ENCODE measurements at places on chromosomes 6 and 20.

GRCh38 chr20:51796340-51796739 lies 6.0 kb downstream of the SALL4 start:
- no peak for DNase-seq

- no peak for DNase-seq
Measured at GRCh38 chr6:79440598-79440997, 96.6 kb downstream of the LCA5 start.

GRCh38 chr6:1363729-1364572 lies 25.4 kb upstream of the FOXF2 start:
- peak; percentile 50 for DNase-seq

DNA sequence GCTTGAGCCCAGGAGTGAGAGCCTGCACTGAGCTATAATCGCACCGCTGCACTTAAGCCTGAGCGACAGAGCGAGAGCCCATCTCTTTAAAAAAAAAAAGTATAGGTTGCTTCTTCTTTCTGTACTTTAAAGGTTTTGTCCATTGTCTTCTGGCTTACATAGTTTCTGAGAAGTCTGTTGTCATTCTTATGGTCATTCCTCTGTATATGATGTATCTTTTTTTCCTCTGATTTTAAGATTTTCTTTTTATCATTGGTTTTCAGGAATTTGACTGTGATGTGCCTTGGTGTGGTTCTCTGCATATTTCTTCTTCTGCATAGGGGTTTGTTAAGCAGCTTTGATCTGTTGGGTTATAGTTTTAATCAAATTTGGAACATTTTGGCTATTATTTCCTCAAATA lies 29.1 kb downstream of the QRSL1 start:
- no peak for DNase-seq

DNA sequence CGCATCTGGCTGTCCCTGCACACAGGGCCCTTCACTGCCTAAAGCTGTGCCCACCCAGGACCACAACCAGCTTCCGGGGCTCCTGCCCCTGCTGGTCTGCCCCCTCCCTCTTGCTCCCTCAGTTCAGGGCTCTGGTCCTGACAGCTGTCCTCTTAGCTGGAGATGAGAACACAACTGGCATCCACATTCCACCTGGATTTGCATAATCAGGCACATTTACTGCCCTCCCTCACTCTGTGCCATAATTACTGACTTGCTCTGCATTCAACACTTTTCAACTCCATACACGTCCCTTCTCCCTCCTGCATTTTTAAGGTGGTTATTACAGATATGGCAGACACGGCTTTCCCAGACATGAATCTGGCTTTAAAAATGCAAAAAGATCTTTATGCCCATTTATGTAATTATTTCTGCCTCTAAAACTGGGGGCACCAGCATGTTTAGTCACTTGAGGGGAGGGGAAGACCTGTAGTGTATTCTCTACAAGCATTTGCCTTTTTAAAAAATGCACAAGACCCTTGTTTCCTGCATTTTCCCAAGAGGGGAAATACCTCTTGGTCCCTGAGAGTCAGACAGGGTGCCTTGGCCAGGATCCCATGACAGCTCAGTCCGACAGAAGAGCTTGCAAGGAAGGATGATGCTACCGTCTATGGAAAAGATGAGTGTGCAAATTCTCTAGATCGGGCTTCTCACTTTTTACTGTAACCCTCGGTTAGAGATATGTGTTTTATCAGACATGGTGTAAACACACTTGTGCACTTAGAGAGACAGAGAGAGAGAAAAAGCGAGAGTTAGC lies 401.8 kb downstream of the PREX1 start:
- no peak for DNase-seq

GRCh38 chr20:40493071-40493470 lies 196.0 kb downstream of the MAFB start:
- peak; percentile 37 for DNase-seq

- DNase-seq, result peak; percentile 43
Measured at GRCh38 chr6:163338671-163339405, 75.7 kb upstream of the QKI start.

DNA sequence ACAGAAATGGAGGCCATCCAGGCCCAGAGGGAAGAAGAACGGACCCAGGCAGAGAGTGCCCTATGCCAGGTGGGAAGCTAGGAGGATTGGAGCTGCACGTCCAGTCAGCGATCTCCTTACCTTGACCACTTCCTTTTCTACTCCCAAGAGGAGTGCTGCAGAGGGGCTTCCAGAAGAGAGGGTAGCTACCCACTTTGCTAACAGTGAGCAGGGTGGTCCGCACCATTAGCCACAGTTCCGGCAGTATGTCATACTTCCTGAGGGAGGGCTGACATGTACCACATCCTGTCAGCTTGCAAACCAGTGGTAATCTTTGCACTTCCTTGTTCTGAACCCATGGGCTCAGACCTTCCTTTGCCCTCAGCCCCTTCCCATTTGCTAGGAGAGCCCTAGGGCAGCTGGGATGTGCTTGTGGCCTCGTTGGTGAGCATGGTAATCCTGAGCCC lies 35.4 kb downstream of the CEP250 start:
- DNase-seq, result no peak

GRCh38 chr20:8255945-8256632 lies 124.0 kb downstream of the PLCB1 start:
- DNase-seq, result no peak

DNA sequence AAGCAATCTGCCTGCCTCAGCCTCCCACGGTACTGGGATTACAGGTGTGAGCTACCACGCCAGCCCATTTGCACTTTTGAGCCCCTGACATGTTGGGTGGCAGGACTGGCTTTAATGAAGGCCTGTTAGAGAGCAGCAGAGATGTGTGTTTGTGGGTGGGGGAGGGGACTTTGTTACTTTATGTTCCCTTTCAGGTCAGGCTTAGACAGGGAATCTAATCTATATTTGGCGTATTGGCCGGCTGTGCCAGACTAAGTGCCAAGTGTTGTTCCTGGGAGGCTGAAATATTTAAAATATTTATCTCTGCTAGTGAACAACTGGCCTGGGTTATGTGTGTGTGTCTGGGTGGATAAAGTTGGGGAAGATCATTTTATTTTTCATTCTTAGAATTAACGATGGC lies 6.1 kb downstream of the GMPR start:
- DNase-seq, result no peak

DNA sequence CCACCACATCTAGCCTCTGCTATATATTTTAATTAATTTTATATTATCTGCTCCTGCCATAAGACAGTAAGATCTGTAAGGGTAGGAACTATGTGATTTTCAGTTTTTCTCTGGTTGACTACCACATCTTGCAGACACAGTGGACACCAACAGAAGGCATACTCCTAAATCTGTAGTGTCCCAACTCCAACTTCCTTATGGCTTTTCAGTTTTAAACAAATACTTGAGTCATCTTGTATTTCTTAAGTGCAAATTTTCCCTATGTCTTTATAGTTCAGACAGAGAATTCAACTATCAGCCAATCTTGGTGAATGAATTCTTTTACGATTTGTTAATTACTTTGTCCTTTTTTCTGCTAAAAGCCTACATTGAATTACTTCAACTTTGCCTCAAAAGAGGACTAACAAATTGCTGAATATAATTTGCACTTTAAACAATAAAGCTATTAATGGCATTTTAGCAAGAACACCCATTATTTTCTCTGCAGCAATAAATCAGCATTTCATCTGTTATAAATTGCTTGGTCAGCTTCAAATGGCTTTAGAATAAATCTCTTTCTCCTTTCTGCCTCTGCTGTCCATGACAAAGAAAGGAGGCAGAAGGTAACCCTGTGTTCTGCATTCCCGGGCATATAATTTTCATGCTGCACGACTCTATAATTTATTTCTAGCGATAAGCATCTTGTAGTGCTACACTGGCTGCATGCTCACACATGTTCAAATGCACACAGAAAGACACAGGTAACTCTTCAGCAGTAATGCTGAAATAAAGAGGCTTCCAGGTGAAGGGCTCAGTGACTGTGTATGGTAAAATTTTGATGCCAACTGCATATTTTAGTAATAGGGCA lies 144.8 kb downstream of the BACH2 start:
- DNase-seq, result no peak

DNA sequence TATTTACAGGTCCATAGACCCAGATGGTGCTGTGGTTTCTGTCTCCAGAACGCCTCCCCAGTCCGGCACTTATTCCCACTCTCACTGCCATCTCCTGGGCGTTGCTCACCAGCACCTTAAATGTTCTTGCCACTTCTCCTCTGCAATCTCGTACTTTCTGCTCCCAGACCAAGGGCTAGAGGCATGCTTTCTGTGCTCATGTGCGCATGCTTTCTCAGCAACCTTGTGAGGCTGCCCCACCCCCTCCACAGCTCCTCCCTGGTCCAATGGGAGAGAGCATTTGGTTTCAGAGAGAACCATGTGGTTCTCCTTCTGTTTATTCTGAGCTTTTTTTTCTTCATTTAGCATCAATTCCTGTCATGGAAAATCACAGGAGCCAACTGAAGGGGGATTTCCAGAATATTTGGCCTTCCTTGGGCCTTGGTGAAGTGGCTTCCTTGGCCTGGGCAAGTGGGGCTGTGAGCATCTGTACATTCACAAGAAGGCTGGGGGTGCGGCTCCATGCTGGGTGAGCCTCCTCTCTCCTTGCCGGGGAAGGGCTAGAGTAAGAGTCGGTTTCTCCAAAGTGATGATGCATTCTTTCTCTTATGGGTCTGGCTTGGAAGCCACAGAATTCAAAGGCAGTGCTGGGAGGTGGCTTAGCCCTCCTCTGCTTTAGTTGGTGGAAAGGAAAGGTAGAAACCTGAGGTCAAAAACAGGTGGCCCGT lies 66.6 kb downstream of the PHACTR3 start:
- DNase-seq, result no peak

DNA sequence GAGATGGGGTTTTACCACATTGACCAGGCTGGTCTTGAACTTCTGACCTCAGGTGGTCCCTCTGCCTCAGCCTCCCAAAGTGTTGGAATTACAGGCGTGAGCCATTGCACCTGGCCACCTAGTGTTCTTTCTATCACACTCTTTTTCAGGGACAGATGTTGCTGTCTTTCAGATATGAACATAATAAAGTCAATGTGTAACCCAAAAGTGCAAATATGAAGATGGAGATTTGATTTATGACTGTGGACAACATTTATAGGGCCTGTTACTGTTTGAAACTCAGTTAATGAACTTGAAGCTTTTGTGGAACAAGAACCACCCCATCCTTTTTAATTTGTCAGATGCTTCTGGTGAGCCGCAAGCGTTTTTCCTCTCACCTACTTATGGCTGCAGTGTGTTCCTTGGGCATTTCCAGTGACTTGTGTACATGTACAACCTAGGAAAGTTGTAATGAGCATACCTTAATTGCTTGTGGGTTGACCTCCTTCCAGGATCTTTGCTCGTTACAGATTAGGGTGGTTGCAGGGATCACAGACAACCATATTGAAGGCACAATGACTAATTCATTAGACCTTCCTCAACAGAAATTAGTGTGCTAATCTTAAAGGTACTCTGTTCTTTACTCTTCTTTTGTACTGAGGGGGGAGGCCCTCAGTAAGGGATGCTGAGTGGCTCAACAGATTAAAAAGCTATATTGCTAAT lies 6.8 kb downstream of the TBPL1 start:
- DNase-seq, result no peak

GRCh38 chr6:15946701-15947385 lies 182.0 kb upstream of the MYLIP start:
- no peak for DNase-seq

GRCh38 chr6:30611150-30611855 lies 5.7 kb downstream of the PPP1R10 start:
- DNase-seq, result no peak

- DNase-seq, result no peak
Measured at GRCh38 chr20:16752082-16752481, 3.9 kb downstream of the OTOR start.

DNA sequence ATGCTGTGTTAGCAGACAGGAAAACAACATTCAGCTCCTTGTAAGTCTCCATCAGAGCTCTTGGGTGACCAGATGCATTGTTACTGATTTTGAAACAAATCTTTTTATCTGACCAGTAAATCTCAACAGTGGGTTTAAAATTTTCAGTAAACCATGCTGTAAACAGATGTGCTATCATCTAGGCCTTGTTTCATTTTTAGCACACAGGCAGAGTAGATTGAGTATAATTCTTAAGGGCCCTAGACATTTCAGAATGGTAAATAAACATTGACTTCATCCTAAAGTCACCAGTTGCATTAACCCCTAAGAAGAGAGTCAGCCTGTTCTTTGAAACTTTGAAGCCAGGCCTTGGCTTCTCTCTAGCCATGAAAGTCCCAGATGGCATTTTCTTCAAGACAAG lies 237.2 kb upstream of the BMP2 start:
- DNase-seq, result no peak

DNA sequence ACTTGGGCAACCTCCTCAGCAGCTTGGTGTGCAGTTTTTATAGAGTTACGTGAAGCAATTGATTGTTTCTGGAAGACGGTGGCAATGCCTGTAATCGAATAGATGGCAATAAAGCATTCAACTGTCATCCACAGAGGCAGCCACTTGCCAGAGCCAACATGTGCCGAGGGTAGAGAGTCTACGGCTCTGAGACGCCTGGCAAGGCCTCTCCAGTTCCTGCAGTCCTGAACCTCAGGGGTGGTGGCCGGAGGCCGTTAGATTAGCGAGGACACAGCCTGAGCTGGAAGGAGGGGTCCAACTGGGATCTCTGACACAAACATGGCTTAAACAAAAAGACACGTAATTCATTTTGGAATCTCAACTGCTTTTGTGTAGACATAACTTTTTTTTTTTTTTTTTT lies 775 bp upstream of the TTLL2 start:
- DNase-seq, result no peak

GRCh38 chr20:973785-974194 lies 28.3 kb downstream of the RSPO4 start:
- peak; percentile 64 for DNase-seq

GRCh38 chr20:6999381-6999780 lies 231.9 kb downstream of the BMP2 start:
- no peak for DNase-seq

DNA sequence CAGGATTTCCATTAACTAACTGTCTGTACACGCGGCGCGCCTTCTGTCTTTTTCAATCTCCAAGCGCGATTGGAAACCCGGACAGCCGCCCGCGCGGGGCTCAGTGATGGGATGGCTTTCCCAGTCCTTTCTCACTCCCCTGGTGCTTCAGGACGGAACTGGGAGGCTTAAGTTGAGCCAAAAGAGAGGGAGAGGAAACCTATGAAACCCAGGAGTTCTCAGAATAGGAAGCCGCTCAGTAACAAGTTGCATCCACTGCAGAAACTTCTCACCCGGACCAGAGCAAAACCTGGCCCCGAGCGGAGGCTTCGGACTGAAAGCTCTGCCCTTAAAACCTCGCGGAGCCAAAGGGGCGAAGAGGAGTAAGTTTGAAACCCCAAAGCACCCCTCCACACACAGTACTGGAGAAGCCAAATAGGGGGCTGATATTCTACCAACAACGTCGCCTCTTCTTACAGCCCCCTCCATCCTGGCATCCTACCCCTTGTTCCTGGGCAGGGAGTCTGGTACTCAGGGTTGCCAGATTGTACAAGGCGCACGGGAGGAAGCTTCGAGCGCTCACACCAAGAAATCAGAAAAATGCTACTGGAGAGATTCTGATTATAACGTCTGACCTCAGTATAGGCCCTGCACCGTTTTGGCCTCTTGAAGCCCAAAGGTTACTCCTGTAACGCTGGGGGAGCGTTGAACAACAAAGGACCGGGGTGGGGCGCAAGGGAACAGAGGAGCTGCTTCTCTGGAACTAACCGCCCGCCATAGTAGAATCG lies 906 bp upstream of the COL12A1 start:
- no peak for DNase-seq

All from GM03348 (cell line).